ENCODE measurements at places on chromosomes 16 and 17. TPM values are rescaled to one million over a fixed set of nuclear protein-coding genes. Genes with fewer than 3 reads are reported as not detected.

- DNase-seq: peak; percentile 84
Measured at GRCh38 chr16:19167710-19168370, at the start of gene SYT17. TSS of gene SYT17 (plus strand) at chr16:19168240. CDS start at chr16:19168647, 407 bp downstream.

GRCh38 chr17:1177016-1177700 is 2.6 kb downstream of the ABR start:
- DNase-seq: no peak

- no peak for DNase-seq
Measured at GRCh38 chr16:81798311-81799137, 19.4 kb downstream of the PLCG2 start.

- no peak for DNase-seq
Measured at GRCh38 chr16:26981266-26981938, 85.3 kb upstream of the C16orf82 start.

GRCh38 chr17:75917141-75917916 is 12.6 kb upstream of the MRPL38 start:
- DNase-seq: no peak

- DNase-seq: peak; percentile 59
Measured at GRCh38 chr17:74998783-74999182, 11.4 kb downstream of the CDR2L start.

- DNase-seq: no peak
Measured at GRCh38 chr16:8493972-8494371, 96.3 kb downstream of the TMEM114 start.

DNA sequence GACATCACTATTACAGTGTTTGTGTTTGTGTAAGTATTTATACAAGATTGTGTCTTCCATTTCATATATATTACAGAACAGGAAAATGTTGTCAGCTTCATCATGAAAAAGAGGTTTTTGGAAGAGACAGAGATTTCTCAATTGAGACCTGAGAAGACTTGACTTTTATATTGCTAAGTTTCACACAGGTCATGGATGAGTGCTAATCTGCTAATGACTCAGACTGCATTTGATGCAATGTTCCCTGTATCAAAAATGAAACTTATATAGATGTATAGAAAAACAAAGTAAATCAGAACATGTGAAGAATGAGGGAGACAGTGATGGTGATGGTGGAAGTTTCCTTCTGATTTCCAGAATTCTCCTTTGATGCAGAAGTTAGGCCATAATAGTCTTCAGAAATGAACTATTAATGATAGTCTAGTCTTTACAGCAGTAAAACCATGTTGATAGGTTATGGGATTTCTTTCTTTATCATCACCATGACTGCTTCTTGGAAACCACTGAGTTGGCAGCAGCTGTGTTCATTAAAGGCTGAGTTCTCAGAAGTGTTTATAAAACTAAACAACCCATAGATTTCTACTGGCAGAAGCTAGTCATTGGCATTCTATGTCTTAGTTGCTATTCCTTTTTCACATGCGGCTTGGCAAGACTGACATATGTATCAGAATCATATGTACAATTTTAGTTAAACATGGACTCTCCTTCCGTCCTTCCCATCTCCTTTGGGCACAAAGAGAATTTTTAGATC is 56.1 kb downstream of the PCTP start:
- DNase-seq: no peak

GRCh38 chr17:5249615-5250014 is 15.0 kb upstream of the SCIMP start:
- no peak for DNase-seq

- DNase-seq: no peak
Measured at GRCh38 chr17:58248955-58249269, 10.5 kb downstream of the LPO start.

DNA sequence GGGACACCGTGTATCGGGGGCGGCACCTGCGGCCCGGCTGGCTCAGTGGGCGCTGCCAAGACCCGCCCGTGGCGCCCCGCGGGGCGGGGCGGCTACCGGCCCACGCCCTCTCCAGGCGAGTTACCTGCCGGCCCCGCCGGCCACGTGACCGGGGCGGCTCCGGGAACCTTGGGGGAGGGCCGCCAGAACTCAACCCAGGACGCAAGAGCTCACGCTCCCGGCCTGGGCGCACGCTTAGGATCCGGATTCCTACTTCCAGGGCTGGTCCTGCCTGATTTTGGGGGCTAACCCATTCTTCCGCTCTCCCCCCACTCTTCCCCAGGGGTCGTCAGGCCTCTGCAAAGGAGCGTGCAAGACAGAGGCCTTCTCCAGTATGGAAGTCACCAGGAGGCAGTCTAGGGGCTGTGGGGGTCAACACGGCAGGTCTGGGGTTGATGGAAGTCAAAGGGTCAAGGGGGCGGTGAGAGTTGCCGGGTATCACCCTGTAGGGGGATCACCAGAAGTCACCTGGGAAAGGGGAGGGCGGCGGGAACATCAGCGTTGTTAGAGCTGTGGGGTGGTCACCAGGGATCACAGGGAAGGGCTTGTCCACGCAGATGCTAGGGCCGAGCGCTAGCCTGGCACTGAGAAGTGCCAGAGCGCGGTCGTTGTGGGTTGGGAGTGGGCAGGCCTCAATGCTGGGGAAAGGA is 354 bp upstream of the ESRP2 start:
- DNase-seq: peak; percentile 60

DNA sequence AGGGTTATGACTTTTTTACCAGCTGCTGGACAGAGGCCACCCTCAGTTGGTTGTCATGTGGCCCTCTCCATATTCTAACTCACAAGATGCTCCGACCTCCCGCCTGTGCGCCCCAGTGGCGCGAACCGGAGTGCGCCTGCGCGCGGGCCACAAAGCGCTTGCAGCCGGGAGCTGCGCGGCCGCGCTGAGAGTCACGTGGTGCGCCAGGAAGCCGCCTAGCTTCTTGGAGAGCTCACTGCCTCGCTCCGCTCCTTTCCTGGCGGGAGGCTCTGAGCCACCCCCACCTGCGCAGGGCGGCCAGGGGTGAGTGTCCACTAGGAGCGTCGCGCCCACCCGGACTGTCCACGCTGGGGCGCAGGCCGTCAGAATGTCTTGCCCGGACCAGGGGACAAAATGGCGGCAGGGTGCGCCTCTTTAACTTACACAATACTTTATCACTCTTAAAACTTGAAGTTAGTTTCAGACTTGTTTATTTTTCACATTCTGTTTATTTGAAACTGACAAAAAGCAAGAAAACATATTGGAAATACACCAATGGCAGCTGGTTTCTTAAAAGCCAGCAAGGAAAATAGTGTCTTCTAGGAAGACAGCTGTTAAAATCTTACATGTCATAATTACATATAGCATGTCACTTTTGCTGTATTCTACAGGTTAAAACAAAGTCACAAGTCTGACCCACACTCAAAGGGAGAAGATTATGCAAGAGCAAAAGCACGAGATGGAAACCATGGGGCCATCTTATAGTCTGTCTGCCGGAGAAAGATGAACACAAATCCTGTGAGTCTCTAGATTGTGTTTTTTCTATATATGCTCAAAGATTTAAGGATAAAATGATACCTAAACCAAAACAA is 357.9 kb downstream of the CNTNAP4 start:
- DNase-seq: peak; percentile 28

DNA sequence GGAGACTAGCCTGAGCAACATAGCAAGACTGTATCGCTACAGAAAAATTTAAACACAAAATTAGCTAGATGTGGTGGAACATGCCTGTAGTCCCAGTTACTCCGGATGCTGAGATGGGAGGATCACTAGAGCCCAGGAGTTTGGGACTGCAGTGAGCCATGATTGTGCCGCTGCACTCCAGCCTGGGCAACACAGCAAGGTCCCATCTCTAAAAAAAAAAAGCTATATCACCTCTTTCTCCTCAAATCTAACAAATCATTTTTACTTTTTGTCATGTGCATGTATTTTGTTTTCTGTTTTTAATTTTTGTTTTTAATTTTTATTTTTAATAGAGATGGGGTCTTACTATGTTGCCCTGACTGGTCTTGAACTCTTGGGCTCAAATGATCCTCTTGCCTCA is 5.9 kb downstream of the DUS2 start:
- no peak for DNase-seq

GRCh38 chr16:12185563-12185962 is 209.0 kb downstream of the SNX29 start:
- DNase-seq: no peak

GRCh38 chr17:65978871-65979270 is 213.1 kb downstream of the CEP112 start:
- DNase-seq: no peak

DNA sequence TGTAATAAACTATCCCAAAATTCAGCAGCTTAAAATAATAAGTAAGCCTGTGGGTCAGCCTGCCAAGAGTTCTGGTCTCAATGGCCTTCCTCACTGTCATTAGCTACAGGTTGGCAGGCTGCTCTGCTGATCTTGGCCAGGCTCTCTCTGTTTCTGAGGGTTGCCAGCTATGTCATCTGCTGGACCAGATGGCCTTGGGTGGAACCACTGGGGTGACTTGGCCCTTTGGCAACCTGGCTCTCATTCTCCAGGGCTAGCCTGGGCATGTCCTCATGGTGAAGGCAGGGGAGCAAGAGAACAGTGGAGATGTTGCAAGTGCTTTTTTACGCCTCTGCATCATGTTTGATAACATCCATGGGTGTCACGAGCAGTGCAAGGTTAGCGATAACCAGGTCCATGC is 13.9 kb downstream of the ITGAM start:
- no peak for DNase-seq

The HOXB5 gene
- not detected for total RNA-seq

The CMTM4 gene
- total RNA-seq: 12.7 TPM

The ZMYND15 gene
- total RNA-seq: 0.20 TPM

The FADS6 gene
- not detected for total RNA-seq

The IGF2BP1 gene
- not detected for total RNA-seq

The TBC1D3H gene
- total RNA-seq: not detected

The NLRC5 gene
- total RNA-seq: 9.8 TPM

The CEMP1 gene
- not detected for total RNA-seq

The SLC13A2 gene
- not detected for total RNA-seq

The PIK3R5 gene
- 2.5 TPM for total RNA-seq

The CIITA gene
- total RNA-seq: 12.2 TPM

The MAP2K3 gene
- total RNA-seq: 38.6 TPM

The MYH1 gene
- total RNA-seq: 0.10 TPM

The CD79B gene
- total RNA-seq: 5.7 TPM

The GUCY2D gene
- not detected for total RNA-seq

The PDXDC1 gene
- 82.0 TPM for total RNA-seq

The DNAAF8 gene
- 0.30 TPM for total RNA-seq

The TMEM88 gene
- 32.6 TPM for total RNA-seq

All from left ventricle myocardium superior (tissue), 1 donor.